Left lung (tissue), 14 donors: ENCODE measurements at places on chromosomes 7 and 10. TPM values are rescaled to one million over a fixed set of nuclear protein-coding genes. Genes with fewer than 3 reads are reported as not detected.
A peak's percentile ranks its signal among the peaks of the same experiment; 100 is the strongest.

The LIPF gene
- polyA plus RNA-seq: 0.38 TPM

DNA sequence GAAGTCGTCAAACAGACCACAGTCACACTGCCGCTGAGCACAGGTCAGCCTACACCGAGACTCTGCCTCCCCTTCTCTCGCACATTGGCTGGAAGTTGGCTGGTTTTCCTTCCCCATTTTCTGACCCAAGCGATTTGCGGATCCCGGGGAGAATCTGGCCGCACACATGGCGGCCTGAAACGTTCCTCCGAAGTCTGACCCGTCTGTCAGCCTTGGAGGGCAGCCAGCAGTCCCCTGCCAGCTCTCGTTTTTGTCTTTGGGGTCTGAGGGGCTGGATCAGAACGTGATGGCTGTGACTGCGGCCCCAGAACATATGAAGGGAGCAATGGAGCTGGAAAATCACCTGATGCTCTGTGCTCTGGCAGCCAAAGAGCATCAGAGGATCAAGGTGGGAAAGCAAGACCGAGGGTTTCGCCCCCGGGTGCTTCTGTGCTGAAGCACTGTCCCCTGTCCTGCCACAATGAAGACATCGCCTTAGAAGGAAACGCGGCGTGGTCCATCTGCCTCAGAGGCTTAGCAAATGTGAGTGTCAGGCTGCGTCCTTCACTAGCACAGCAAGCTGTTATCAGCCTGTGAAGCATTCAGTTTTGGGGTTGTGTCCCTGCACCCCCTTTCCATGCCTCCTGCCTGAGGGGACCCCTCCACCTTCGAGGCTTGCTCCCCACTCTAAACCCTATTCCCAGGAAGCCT is 119.3 kb upstream of the SHH start:
- no peak for DNase-seq

DNA sequence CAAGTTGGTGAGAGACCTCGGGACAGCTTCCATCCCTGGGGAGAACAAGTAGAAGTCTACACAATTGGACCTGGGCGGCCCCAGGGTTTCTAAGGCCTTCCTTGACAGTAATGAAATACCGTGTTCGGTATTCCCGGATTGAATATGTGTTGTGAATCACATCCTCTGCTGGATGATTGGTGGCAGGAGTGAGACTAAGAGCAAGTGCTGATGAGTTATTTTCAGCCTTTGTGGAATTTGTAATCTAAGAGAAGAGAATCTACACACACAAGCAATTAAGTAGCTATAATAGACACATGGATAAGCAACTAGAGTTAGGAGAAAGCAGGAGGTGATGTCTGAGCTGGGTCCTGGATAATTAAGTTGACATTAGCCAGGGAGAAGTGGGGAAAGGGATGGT is 64.8 kb upstream of the VWC2 start:
- no peak for DNase-seq

The CFTR gene
- polyA plus RNA-seq: 38.7 TPM

- no peak for DNase-seq
These were observed 884.9 kb upstream of the ZNF722 start for GRCh38 chr7:63113713-63114285.

- peak; percentile 75 for DNase-seq
These were observed at the start of gene ETV1 for GRCh38 chr7:13989126-13989948. Gene ETV1, minus strand, starts transcription at chr7:13989666. Its CDS starts 614 bp downstream, at chr7:13989052.

The HOXA3 gene
- polyA plus RNA-seq: 46.8 TPM

GRCh38 chr7:44305564-44306507 is 19.6 kb downstream of the CAMK2B start:
- peak; percentile 59 for DNase-seq
